Inflammatory macrophage treated with lipopolysaccharide for 4 hours (primary cell): ENCODE measurements at places on chromosomes 2 and 18.

- no peak for DNase-seq
Measured at GRCh38 chr2:25035537-25036220, 6.2 kb upstream of the EFR3B start.

DNA sequence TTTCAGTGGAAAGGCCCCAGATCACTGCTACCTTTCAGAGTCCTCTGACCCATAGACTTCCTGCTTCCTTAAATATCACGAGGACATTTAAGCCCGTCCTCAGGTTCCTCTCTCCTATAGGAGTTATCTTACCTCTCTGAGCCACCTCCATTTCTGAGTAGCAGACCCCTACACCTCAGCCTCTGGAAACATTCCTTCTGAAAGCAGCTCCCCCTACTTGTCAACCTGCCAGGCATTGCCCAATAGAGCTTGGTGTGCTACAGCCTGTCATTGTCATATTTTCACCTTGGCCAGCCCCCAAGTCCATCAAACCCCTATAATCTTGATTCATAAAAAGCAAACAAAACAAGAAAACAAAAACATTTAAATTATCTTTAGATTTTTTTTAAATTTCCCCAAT, 717.9 kb upstream of the SLC8A1 start:
- no peak for DNase-seq

GRCh38 chr2:196745711-196746110, 53.8 kb downstream of the GTF3C3 start:
- DNase-seq, result no peak

- no peak for DNase-seq
Measured at GRCh38 chr18:52150050-52150449, 189.9 kb upstream of the DCC start.
